ENCODE measurements at places on chromosomes 3 and 15. TPM values are rescaled to one million over a fixed set of nuclear protein-coding genes. Genes with fewer than 3 reads are reported as not detected.

- H3K4me1 ChIP-seq, result no peaks in the 10 kb centered on the region
- H3K36me3 ChIP-seq, result peaks cover 73% of the 10 kb centered on the region
- no peak overlapping the region for H3K4me3 ChIP-seq
- DNase-seq, result no peak
- no peaks in the 10 kb centered on the region for H3K27me3 ChIP-seq
Measured at GRCh38 chr3:2853651-2854050, 256.5 kb downstream of the IL5RA start.

GRCh38 chr3:147173257-147173656, 233.1 kb downstream of the ZIC4 start:
- no peak overlapping the region for H3K4me3 ChIP-seq
- DNase-seq, result no peak
- H3K27ac ChIP-seq, result no peak overlapping the region
- no peaks in the 10 kb centered on the region for H3K4me1 ChIP-seq
- peaks cover 2% of the 10 kb centered on the region for H3K36me3 ChIP-seq
- no peaks in the 10 kb centered on the region for H3K27me3 ChIP-seq

Gene IQSEC1
- total RNA-seq, result 37.2 TPM

Gene MEIS2
- 0.30 TPM for total RNA-seq
